Left ventricle myocardium inferior (tissue), 1 donor: ENCODE measurements at places on chromosomes 7 and 10. TPM values are rescaled to one million over a fixed set of nuclear protein-coding genes. Genes with fewer than 3 reads are reported as not detected.

- DNase-seq, result no peak
These were observed 33.9 kb downstream of the EBLN1 start for GRCh38 chr10:22183771-22184461.

DNA sequence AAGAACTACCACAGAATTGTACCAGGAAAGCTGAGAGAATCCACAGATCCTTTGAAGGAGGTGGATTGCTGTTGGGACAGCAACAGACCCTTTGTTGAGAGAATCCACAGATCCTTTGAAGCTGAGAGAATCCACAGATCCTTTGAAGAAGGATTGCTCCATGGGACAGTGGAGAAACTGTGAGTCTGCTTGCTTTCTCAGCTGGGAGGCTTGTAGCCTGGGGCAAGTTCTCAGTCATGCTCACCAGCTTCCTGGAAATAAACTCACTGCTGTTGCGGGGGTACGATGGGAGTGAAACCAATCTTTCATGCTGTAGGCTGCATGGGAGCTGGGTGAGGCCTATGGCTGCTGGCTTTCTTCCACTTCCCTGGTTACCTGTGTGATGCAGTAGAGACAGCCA, 106.3 kb downstream of the C7orf25 start:
- DNase-seq, result no peak

GRCh38 chr10:117885206-117885829, 161.4 kb downstream of the RAB11FIP2 start:
- DNase-seq, result no peak

DNA sequence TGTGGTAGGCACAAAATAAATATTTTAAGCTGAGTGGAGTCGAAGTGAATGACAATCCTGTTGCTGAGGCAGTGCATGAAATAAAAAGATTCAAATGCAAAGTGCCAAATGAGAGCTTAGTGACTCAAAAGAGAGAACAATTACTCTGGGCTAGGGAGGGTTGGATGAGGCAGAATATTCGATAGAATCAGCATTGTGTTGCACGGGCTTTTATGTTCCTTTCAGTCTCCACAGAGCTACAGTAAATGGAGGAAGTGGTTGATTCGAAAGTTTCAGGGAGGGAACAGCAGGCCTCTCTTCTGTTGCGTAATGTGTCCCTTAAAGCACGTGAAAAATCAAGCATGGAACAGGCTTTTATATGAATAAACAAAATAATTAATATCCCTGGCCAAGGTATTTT, 599.3 kb upstream of the CELF2 start:
- no peak for DNase-seq

DNA sequence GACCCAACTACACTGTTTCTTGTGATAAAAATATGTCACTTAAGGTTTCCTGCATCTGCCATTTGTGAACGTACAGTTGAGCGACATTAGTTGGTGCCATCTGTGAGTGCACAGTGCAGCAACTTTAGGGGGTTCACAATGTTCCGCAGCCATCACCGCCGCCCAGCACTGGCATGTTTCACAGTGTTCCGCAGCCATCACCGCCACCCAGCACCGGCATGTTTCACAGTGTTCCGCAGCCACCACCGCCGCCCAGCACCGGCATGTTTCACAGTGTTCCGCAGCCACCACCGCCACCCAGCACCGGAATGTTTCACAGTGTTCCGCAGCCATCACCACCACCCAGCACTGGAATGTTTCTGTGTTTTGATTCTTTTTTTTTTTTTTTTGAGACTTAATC, 83.0 kb downstream of the MGMT start:
- DNase-seq, result no peak

- no peak for DNase-seq
These were observed 104.5 kb downstream of the GALNT17 start for GRCh38 chr7:71236230-71237105.

- no peak for DNase-seq
These were observed 45.4 kb downstream of the CACNB2 start for GRCh38 chr10:18185621-18186020.

- peak; percentile 64 for DNase-seq
These were observed 2.7 kb downstream of the MXI1 start for GRCh38 chr10:110209926-110210673.

GRCh38 chr7:107078517-107078966, 34.0 kb downstream of the PRKAR2B start:
- DNase-seq, result no peak

DNA sequence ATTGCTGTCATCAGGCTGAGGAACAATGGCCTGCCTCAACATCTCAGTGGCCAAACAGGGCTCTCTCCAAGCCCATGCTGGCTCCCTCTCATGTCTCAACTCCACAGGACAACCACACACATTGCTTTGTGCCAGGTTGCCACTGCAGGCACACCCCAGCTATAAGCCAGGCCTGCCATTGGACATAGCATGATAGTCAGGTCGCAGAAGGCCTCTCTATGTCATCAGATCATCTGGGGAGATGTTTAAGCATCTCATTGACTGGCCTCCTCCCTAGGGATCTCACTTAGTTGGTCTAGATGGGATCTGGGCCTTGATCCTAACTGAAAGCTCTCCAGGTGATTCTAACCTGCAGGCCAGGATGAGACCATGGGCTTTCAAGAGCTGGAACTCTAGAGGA, 257.2 kb downstream of the GRID1 start:
- DNase-seq, result no peak

DNA sequence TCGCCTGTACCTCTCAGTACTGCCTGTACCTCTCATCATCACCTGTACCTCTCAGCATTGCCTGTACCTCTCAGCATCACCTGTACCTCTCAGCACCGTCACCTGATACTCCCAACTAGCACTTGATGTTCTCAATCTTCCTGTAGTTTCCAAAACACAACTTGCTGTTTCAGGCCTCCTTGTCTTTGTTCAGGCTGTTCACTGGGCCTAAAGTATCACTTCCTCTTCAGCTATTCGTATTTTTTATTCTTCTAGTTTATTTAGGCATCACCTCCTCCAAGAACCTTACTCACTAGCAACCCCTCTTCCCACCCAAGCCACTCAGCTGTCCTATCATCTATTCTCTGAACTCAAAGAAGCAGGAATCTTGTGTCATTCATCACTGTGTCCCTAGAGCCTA, 24.1 kb downstream of the OR6B1 start:
- no peak for DNase-seq

GRCh38 chr10:23294638-23295247, 49.9 kb downstream of the C10orf67 start:
- DNase-seq, result no peak

- DNase-seq, result no peak
These were observed 79.6 kb downstream of the LANCL2 start for GRCh38 chr7:55444786-55445185.

DNA sequence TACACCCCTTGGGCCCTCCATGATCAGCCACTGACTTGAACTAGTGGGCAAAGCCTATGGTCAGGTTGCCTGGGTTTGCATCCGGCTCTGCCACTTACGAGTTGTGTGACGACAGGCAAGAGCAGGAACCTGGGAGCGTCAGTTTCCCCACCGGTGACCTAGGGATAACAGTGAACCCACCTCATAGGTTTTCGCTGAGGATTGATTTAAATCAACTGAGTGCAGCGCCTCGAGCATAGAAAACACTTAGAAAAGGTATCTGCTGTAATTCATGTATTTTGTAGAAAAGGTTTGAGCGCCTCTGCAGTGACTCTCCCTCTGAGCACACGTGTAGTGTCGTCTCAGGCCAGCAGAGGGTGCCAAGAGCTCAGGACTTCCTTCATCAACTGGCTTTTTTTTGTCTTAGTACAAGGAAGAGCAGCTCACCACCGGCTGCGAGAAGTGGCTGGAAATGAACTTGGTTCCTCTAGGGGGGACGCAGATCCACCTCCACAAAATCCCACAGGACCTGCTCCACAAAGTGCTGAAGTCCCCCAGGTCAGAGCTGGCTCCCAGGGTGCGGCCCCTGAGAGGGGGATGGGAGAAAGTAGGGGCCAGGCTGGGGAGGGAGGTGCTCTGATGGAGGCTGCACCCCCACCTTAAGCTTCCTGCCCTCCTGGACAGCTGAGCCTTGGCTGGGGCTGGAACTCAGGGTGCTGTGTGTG, 27.7 kb downstream of the BTBD16 start:
- peak; percentile 63 for DNase-seq

DNA sequence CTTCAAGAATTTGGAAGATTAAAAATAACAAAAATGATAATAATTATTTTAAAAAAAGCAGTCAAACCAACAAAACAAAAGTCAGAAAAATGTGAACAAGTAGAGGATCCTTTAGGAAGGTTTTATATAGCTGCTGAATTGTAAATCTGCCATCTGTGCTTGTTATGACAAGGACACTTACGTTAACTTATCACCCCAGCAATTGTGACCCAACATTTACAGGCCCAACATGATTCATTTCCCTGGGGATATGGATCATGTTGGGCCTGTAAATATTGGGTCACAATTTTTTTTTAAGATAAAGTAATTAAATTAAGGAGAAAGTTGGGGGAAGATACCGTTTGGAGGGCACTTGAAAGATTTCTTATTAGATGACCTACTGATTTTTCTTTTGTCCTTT, 261.4 kb upstream of the HABP2 start:
- no peak for DNase-seq

DNA sequence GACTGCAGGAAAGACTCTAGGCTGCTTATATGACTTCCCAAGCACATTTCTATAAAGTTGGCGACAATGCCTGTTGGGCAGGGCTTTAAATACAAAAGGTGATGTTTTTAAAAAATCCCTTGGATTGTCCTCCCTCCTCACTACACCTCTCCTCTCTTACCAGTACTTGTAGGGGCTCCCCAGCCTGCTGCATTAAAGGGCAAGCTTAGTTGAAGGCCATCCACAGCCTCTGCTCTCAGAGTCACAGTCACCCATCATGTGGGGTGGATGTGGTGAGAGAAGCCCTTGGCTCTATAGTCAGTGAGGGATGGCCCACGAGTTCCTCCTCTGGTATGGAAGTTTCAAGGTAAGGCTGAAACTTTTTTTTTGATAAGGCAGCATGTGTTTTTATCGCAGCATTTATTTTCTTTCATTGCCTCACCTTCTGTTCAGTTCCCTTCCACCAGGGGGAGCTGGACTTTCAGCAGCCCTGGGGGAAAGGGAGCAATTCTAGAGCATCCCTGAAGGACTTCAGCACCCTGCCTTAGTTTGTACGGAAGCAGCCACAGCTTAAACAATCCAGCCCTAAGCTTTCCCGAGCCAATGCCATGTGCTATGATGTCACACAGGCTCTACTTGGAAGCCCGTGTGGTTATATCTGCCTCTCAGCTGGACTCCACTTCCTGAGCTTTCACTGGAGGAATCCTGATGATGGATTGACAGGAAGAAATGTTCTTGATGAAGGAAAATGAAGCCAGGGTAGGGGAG, 131.9 kb downstream of the CALCR start:
- no peak for DNase-seq

GRCh38 chr7:19463581-19463980, 245.3 kb downstream of the POLR1F start:
- no peak for DNase-seq

GRCh38 chr10:61486738-61487396, 33.7 kb upstream of the TMEM26 start:
- no peak for DNase-seq

DNA sequence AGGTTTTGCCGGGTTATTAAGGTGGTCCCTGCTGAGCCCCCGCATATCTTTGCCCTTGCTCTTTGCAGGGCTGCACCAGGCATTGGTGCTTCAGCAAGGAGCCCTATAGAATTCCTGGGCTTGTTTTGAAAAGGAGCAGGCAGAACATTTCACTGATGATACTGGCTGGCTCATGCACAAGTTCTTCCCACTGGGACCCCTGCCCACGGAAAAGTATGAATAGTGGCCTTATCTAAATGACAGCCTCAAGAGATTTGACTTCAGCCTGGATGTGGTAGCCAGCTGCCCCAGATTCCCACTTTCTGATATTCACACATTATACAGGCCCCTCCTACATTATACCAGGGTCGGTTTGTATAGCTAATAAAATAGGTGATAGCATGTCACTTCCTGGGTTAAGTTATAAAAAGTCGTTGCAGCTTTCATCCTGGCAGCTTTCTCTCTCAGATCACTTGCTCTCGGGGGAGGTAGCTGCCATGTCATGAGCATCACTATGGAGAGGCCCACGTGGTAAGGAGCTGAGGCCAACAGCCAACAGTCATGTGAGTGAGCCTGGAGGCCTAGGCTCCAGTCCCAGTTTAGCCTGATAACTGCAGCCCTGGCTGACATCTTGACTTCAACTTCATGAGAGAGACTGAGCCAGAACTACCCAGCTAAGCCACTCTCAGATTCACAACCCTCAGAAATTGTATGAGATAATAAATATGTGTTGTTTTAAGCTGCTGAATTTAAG, 16.8 kb upstream of the CRTAC1 start:
- DNase-seq, result peak; percentile 73

DNA sequence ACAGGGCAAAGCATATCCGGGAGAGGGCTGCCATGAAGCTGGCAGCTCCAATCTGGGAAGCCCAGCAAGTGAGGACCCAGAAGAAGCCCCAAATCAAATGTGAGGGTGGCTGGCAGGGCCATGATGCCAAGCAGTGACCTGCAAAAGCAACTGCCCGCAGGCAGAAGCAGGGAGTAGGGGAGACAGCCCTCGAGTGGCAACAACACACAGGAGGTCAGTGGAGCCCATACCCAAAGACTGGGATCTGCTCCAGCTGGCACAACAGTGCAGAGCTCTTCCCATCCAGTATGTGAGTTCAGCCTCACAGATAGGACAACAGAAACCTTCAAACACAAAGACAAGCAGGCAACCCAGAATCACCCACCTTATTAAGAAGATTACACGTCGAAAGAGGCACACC, 45.0 kb downstream of the GRID1 start:
- no peak for DNase-seq

DNA sequence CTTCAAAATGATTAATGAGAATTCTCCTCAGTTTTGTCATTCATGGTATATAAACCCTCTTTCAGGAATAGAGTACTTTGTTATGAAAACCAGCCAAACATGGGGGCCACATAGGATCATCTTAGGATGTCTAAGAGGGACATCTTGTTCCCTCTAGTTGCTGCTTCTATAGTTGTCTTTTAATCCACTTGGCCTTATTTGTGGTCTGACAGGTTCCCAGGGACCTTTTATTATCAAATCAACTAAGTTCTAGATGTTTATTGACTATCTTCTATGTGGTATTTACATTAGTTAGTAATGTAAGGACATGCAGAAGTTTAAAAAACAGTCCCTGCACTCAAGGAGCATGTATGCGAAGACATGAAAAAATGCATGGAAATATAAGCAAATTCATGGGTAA, 1.6 kb upstream of the ZC3HAV1 start:
- no peak for DNase-seq

- DNase-seq, result no peak
These were observed 26.6 kb downstream of the FAM3C start for GRCh38 chr7:121369462-121369861.

Gene TYW1B
- 2.5 TPM for total RNA-seq

Gene SRGN
- total RNA-seq, result 37.2 TPM

Gene TSPAN33
- 9.7 TPM for total RNA-seq

Gene INA
- not detected for total RNA-seq

Gene SEMA3A
- total RNA-seq, result 1.9 TPM

Gene SPDYE5
- not detected for total RNA-seq

Gene FAM180A
- 19.7 TPM for total RNA-seq

Gene TMEM140
- total RNA-seq, result 23.3 TPM

Gene CALY
- not detected for total RNA-seq

Gene PTN
- 11.2 TPM for total RNA-seq

Gene GARIN1A
- 1.6 TPM for total RNA-seq

Gene OGDHL
- 4.5 TPM for total RNA-seq
